ENCODE measurements at places on chromosomes 13 and 19.

GRCh38 chr13:109384491-109385241 lies 401.7 kb downstream of the IRS2 start:
- no peaks in the 10 kb centered on the region for H3K27me3 ChIP-seq
- peak; percentile 98 for DNase-seq
- no peak overlapping the region for H3K27ac ChIP-seq
- no peak overlapping the region for H3K4me3 ChIP-seq
- H3K4me1 ChIP-seq: no peaks in the 10 kb centered on the region

DNA sequence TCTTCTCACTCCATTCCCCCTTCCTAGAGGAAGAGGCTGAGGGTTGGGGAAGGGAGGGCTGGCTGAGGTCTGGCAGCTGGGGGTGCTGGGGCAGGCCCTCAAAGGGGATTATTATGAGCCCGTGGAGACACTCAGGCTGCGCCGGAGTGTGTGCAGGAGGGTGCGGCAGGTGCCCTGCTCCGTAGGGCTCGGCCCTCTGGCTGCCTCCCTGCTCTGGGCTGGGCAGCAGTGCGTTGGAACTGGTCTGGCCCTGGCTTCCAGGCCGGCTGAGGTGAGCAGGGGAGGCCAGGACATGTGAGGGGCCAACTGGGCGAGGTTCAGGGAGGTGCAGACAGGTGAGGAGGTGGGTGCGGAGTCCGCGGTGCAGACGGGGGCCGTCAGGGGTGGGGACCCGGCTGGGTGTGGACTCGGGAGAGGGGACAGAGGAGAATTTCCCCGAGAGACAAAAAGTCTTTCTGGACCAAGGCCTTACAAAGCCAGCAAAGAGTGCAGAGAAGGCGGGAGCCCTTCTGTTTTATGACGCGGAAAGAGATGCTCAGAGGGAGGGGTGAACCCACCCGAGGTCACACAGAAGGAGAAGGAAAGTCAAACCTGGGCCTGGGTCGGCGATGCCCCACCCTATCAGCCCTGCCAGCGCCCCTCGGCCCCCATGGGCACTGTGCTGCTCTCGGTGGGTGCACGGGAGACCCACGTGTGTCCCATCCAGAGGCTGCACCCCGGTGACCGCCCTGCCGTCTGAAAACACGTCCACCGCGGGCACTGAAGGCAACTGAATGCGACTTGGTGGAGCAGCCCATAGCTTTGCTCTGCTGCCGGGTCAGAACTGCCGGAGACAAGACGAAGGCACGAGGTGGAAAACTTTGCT lies 31.0 kb downstream of the PIP5K1C start:
- H3K27me3 ChIP-seq: no peaks in the 10 kb centered on the region
- DNase-seq: no peak
- H3K36me3 ChIP-seq: peaks cover 7% of the 10 kb centered on the region
- H3K4me1 ChIP-seq: peaks cover 23% of the 10 kb centered on the region

GRCh38 chr13:85864963-85865530 lies 65.8 kb upstream of the SLITRK6 start:
- no peaks in the 10 kb centered on the region for H3K36me3 ChIP-seq
- no peak overlapping the region for H3K4me3 ChIP-seq
- no peak overlapping the region for H3K27ac ChIP-seq
- no peaks in the 10 kb centered on the region for H3K27me3 ChIP-seq

DNA sequence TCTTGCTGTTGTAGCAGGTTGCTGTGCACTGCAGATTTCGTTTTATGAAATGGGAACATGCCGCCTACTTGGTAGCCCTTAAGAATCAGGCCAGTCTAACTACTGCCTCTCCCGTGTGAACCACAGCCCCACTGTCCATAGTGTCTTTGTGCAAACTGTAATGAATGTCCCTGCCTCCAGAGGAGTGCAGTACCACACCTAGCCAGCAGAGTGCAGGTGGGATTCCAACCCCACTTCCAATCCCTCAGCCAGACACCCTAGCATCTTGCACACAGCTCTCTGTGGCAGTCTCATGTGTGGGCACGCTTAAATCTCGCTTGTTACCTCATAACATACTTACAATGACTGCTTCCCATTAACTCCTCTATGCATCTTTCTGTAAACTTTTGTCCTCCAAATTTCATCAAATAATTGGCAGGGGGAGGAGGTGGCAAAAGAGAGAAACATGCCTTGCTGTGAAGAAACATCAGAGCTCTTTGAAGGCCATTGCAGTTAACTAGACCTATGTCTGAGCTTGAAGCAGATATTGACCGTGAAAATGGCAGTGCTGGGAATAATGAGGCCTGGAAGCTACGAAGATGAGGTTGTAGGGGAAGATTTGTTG lies 47.2 kb downstream of the ZAR1L start:
- H3K36me3 ChIP-seq: no peaks in the 10 kb centered on the region
- peaks cover 3% of the 10 kb centered on the region for H3K4me1 ChIP-seq
- H3K27me3 ChIP-seq: no peaks in the 10 kb centered on the region
- no peak overlapping the region for H3K4me3 ChIP-seq
- H3K27ac ChIP-seq: no peak overlapping the region

- no peaks in the 10 kb centered on the region for H3K36me3 ChIP-seq
- H3K4me1 ChIP-seq: peaks cover 5% of the 10 kb centered on the region
- no peak overlapping the region for H3K4me3 ChIP-seq
- no peak for DNase-seq
- H3K27me3 ChIP-seq: no peaks in the 10 kb centered on the region
Observed at GRCh38 chr13:51541809-51542258, 42.4 kb upstream of the WDFY2 start.

DNA sequence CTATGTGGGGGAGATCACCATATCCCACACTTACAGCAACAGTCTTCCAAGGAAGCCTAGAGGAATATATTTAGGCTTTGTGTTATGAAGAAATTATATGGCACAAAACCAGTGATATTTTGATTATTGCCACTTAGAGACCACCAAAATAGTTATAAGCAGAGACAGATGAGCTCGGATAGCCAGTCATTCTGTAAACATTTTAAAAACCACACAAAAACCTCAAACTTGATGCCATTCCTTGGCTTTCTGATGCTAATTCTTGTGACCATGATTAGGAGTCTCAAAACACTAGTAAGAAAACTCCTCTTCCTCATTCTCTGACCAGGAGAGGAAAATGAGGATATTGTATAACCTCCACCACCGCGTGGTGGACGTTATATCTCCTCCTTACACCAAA lies 496.4 kb downstream of the FOXO1 start:
- no peaks in the 10 kb centered on the region for H3K36me3 ChIP-seq
- no peaks in the 10 kb centered on the region for H3K4me1 ChIP-seq
- no peak overlapping the region for H3K4me3 ChIP-seq
- no peak for DNase-seq
- no peak overlapping the region for H3K27ac ChIP-seq
- peaks cover 2% of the 10 kb centered on the region for H3K27me3 ChIP-seq

GRCh38 chr13:34086281-34086680 lies 268.3 kb downstream of the RFC3 start:
- H3K36me3 ChIP-seq: no peaks in the 10 kb centered on the region
- H3K4me3 ChIP-seq: no peak overlapping the region
- no peak for DNase-seq
- H3K4me1 ChIP-seq: no peaks in the 10 kb centered on the region
- H3K27ac ChIP-seq: no peak overlapping the region

GRCh38 chr19:40284251-40284500 lies 969 bp downstream of the AKT2 start:
- no peak for DNase-seq
- peaks cover 15% of the 10 kb centered on the region for H3K4me1 ChIP-seq
- peak overlapping the region; percentile 73 for H3K4me3 ChIP-seq
- H3K36me3 ChIP-seq: peaks cover 7% of the 10 kb centered on the region
